ENCODE measurements at places on chromosomes 7 and 10.
A peak's percentile ranks its signal among the peaks of the same experiment; 100 is the strongest.

GRCh38 chr7:135856356-135857144, 107.9 kb upstream of the FAM180A start:
- DNase-seq, result no peak

- DNase-seq, result no peak
These were observed 685 bp downstream of the CASP2 start for GRCh38 chr7:143288836-143289235.

- DNase-seq, result no peak
These were observed 152.6 kb downstream of the CAMK1D start for GRCh38 chr10:12501841-12502525.

DNA sequence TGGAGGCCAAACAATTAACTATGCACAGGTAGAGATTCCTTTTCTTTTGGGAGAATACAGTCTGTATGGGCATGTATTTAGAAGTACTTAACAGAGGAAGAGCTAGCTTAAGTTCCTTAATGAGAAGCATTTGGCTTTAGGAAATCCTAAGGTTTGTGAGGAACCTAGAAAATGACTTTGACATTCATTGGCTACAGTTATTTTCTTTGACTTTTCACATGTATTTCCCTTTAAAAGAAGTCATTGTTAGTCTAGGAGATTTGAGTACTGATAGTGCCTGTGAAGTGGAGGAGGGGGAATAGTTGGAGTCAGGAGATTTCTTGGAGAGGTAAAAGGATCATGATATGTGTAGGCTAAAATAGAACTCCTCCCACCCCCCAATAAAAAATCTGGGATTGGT, 3.6 kb downstream of the HELLS start:
- no peak for DNase-seq

DNA sequence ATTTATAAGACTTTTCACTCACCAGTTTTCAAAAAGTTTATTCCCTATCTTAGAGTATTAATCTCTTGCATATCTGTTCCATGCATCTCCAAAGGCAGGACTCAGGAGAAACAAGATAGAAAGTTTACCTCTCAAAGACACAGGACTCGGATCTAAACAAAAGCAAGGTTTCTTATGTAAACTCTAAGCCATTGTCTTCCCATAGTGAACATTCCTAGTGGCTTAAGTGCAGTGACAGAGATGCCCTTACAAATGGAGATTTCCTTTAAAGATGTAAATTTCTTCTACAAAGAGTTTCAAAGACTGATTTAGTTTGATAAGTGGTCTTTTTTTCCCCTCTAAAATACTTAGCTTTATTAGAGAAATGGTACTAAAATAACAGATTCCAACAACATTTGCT, 209.8 kb downstream of the ACTR3B start:
- no peak for DNase-seq

DNA sequence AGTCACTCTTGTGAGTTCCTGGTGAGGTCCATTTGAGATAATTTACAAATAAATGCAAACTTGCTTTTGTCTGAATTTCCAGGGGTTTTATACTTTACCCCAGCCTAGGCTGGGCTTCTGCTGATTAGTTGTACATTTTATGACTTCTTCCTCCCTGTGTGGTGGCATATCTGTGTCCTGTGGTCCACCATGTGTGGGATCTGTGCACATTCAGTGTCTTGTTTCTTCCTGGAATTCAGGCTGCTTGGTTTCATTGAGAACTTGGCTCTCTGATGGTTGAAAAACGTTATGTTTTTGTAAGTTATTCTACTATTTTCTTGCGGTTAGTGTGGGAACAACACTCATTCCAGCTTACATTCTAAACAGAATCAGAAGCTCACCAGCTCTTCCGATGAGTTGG, 523.4 kb upstream of the PFKP start:
- no peak for DNase-seq

- DNase-seq, result no peak
These were observed 55.5 kb upstream of the CCNJ start for GRCh38 chr10:95987685-95988426.

DNA sequence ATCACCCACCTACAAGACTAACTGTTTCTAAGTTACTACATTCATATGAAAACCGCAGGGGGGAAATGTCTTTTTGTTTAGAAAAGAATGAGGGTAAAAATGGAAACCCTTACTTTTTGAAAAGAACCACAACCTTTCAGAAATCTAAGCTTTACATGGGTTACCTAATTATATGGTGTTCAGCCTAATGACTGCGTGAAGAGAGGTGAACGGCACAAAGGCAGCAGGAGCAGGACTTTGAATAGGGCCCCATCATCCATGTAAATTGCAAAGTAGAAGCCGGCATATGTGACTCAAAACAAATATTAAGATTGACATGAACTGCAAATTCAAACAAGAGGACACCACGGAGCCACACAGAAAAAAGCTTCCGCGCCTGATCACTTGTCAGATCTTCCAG, 25.1 kb downstream of the NEBL start:
- no peak for DNase-seq

DNA sequence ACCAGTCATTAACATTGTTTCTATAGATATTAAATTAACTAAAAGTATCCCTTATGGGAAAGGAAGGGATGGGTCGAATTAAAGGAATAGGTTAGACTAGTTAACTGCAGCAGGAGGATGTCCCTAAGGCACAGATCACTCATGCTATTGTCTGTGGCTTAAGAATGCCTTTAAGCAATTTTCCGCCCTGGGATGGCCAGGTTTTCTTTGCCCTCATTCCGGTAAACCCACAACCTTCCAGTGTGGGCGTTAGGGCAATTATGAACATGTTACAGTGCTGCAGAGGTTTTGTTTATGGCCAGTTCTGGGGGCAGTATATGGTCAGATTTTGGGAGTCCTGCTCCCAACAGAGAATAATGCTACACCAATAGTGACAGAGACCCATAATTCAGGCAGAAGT, 139.3 kb upstream of the CDK13 start:
- DNase-seq, result no peak

DNA sequence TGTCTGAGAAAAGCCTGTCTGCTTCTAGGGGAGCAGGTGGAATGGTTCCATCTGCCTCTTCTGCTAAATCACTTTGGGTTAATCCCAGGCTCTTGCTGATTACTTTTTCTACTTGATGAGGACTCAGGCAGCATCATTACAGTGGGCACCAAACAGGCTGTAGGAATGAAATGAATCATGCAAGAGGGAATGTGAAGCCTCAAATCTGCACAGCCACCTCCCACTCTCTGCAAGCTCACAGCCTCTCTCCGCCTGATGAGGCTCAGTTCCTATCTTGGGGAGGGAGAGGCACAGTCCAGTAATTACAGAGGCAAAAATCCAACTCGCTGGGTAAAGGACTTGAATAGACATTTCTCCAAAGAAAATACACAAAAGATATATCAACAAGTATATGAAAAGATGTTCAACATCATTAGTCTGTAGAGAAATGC, 34.0 kb downstream of the HSPA12A start:
- peak; percentile 67 for DNase-seq

GRCh38 chr10:79422178-79422892, 23.1 kb downstream of the ZCCHC24 start:
- DNase-seq, result no peak

DNA sequence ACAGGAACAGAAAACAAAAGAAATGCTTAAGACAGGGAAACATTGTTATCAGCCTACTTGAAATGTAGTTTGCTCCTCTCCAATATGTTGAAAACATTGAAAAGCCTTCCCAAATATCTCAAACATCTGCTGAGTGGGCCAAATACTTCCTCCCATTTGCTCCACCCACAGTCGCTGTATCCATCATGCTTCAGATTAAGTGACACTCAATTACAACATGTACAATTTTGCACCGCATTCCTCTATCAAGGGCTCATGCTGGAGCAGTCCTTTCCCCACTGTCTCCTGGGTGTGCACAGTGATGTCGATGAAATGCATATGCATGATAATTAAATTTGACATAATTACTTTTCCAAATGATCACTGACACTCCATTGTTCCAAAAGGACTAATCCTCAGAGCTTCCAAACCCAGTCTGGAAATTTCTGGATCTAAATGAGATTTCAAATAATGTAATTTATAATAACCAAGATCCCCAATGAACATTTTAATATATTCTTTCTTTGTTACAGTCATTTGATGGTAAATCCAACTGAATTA, 604.6 kb downstream of the GRID1 start:
- DNase-seq, result no peak

GRCh38 chr7:44395067-44395466, 69.7 kb upstream of the CAMK2B start:
- DNase-seq, result no peak

DNA sequence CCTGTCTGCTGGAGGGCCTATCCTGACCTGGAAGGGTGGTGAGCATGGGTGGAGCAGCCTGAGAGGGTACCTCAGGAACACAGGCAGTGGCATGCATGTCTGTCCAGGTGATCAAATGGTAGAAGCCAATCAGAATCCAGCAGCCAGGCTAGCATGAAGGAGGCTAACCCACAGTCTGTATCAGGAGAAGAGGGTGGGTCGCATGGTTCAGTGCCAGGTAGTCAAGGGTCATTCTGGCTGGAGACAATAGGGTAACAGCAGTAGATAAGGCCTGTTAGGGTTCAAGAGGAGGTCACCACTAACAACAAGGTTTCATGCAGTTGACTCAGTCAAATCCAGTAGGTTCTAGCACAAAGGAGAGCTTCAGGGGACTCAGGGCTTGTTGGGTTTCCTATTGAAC, 10.4 kb downstream of the ALDH18A1 start:
- DNase-seq, result no peak

GRCh38 chr10:32943854-32944661, 14.0 kb downstream of the ITGB1 start:
- no peak for DNase-seq

GRCh38 chr7:25031432-25031831, 51.5 kb upstream of the OSBPL3 start:
- no peak for DNase-seq

GRCh38 chr10:120460776-120461175, 3.7 kb downstream of the PLPP4 start:
- DNase-seq, result no peak

DNA sequence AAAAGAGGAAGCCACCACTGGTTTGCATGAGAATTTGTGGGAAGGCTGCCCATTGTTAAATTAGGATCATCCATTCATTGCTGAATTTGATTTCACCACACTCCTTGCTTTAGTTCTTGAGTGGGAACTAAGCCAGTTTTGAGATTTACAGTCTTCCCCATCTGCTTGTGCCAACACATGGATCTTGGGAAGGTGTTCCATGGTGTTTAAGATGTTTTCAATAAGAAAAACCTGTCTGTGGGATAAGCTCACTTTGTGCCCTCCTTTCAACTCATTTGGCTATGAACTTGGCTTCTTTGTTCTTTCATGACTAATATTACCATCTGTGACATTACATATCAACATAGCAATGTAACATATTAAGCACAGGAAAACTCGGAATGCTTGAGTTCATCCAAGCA, 73.2 kb downstream of the INHBA start:
- DNase-seq, result no peak

DNA sequence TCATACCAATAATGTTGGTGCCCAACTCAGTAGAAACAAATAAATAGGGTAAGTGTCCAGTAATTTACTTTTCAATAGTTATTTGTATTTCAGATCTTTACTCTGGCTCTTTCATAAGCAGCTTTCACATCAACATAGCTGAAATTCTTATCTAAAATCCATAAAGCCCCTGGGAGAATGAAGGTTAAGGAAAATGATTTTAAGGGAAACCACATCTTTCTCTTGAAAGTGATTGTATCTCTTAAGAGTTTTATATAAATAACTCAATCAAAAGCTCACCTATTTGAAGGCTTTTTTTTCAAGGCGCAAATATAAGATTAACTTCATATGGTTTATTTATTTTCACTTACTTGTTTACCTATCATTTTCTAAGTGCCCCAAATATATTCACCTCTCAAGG, 324.4 kb downstream of the HGF start:
- no peak for DNase-seq

DNA sequence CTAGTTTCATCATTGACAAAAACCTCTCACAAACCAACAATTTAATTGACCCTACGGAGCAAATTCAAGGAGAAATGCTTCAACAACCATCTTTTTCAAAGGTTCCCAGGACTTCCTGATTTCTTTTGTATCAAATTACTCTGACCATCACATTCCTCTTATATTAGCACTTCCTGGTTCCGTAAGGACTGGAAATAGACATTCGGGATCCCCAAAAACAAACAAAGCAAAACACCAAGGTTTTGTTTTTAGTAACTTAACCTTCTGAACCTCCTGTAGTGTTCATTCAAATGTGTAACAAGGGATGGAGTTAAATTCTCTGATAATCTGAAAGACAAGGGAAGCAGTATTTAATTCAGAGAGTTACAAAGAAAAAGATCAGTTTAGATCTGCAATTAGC, 387.6 kb upstream of the NRP1 start:
- no peak for DNase-seq

GRCh38 chr7:128025380-128025779, 5.9 kb downstream of the LRRC4 start:
- DNase-seq, result no peak

GRCh38 chr10:61140765-61141392, 196.9 kb upstream of the RHOBTB1 start:
- DNase-seq, result peak; percentile 12

DNA sequence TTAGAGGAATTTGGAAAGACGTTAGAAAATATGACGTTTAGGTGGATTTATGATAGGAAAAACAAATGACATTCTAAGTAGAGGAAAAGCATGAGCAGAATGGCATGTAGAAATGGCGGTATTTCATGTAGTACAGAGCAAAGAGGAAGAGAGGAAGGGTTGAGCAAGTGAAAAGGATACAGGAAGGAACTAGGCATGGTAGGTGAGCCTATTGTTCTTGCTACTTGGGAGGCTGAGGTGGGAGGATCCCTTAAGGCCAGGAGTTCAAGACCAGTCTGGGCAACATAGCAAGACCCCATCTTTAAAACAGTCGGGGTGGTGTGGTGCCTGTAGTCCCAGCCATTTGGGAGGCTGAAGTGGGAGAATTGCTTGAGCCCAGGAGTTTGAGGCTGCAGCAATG, 1.2 kb downstream of the GTPBP10 start:
- no peak for DNase-seq

GRCh38 chr7:42730586-42730985, 181.3 kb downstream of the C7orf25 start:
- no peak for DNase-seq

- no peak for DNase-seq
These were observed 256.7 kb upstream of the NPVF start for GRCh38 chr7:25485026-25485425.

GRCh38 chr7:71286924-71287323, 155.0 kb downstream of the GALNT17 start:
- DNase-seq, result no peak

DNA sequence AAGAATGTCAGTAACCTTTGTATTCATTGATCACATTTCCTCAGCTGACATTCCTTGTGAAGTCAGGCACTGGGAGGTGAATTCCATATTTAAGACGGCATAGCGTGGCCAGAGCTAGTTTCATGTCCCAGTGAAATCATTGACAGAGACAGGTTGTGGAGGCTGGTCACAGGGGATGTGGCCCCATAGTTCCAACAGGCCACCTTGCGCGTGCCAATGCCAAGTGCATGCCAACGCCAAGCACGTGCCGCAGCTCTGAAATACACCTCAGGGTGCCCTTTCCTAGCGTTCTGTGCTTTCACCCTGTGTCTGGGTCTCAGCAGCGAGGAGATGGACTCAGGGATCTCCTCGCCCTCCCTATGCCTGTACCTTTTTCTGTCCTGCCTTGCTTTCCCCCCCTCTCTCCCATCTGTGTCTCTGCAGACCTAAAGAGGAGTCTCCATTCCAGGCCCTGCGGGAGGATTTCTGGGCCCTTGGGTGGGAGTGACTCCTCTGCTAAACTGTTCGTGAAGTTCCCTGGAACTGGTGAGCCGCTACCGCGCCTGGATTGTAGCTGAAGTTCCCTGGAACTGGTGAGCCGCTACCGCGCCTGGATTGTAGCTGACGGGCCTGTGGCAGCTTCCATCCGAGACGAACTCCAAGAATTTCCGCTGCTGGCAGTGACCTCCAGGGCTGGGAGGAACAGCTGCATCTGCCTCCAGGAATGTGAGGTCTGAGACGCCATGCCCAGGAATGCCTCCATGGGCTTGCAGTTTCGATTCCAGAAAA, 19.7 kb downstream of the AQP1 start:
- no peak for DNase-seq

Data from occipital lobe (tissue), 3 donors.